Fibroblast of the aortic adventitia (primary cell): ENCODE measurements at places on chromosomes 7 and 10.
A peak's percentile ranks its signal among the peaks of the same experiment; 100 is the strongest.

DNA sequence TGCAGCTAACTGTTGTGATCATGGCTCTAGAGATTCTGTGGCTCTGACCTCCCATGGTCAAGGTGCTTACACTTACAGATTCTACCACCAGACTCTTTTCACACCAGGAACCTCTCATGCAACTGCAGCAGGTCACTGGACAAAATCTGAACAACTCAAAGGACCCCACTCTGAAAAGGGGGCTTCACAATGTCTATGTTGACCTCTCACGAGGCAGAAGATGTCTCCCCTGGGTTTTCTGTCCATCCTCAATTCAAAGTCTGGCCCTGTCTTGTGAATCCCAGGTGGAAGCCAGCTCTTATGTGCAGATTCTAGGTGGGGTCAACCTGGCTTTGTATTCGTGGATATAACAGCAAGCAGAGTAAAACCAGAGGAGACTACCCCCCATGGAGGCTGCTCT, 118.6 kb upstream of the ZNF479 start:
- no peak for DNase-seq

DNA sequence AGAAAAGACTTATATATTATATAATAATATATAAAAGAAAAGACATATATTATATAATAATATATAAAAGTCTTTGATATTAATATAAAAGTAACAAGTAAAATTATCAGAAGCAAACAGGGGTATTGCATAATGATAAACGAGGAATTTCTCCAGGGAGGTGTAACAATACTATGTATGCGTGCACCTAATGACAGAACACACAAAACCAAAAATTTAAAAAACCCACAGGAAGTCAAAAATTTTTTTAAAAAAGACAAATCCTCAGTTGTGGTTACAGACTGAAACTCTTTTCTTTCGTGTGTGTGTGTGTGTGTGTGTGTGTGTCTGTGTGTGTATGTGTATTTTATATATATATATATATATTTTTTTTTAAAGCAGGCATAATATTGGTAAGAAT, 279.2 kb upstream of the DPP6 start:
- no peak for DNase-seq

- DNase-seq: no peak
Measured at GRCh38 chr10:11440250-11441150, 170.9 kb downstream of the USP6NL start.

DNA sequence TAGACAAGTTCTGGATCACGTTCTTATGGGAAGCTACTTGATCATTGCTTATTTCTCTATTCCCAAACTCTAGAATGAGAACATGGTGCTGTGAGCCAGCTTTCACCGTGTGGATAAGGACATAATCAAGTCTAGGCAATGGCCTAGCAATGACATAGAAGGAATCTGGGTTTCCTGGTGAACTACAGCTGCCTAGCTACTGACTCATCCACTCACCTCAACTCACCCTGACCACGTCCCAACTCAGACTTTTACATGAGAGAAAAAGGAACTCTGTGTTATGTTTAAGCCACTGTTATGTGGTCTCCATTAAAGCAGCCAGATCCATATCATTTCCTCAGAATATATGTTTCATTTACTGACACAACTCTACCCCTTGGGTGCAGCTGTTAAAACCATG, 18.8 kb upstream of the MET start:
- peak; percentile 61 for DNase-seq

- DNase-seq: no peak
Measured at GRCh38 chr7:22672846-22673680, 53.9 kb upstream of the IL6 start.

DNA sequence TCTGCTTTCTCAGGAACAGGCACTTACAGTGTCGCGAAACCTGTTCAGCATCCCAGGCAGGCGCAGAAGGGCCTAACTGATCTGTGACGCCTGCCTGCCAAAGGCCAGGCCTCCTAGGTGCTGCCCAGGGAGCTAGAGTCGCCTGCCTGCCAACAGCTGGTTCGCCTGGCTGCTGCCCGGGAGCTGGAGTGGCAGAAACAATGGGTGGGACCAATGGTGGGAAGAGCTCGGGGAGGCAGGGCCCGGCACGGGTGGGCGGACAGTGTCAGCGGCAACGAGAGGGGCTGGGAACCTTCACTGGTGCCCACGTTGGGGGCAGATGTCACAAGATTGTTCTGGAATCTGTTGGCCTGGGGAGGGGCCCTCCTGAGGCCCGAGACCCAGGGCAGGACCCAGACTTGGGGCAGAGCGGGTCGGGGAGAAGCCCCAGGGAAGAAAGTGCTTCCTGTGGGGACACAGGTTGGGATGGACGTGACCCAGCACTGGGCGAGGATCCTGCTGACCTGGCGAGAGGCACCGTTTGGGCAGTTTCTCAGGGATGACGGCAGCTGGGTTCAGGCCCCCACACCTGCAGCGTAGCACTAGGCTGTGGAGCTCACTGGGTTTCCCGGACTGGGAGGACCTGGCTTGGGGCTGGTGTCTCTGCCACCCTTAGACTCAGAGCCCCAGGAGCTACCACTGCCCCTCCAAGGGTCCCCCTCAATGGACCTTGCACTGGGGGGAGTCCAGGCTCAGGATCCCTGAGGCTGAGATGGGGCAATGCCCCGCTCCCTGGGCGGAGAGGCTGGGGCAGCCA, 181.8 kb downstream of the ELFN1 start:
- no peak for DNase-seq

DNA sequence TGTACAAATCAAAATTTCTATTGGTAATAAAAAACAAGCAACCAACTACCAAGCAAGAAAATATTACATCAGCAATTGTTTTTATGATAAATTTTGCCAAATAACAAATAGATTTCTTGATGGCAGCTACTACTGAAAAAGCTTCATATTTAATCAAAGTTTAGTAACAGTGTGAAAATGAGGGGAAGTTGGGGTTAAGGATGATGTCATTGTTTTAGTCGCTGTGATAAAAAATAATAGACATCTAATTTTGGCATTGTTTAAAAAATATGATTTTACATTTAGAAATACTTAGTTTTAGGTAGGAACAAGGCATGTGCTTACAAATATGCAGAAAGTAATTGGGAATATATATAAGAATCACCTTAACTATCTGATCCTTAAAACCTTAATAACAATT, 145.9 kb downstream of the CNTNAP2 start:
- DNase-seq: no peak

DNA sequence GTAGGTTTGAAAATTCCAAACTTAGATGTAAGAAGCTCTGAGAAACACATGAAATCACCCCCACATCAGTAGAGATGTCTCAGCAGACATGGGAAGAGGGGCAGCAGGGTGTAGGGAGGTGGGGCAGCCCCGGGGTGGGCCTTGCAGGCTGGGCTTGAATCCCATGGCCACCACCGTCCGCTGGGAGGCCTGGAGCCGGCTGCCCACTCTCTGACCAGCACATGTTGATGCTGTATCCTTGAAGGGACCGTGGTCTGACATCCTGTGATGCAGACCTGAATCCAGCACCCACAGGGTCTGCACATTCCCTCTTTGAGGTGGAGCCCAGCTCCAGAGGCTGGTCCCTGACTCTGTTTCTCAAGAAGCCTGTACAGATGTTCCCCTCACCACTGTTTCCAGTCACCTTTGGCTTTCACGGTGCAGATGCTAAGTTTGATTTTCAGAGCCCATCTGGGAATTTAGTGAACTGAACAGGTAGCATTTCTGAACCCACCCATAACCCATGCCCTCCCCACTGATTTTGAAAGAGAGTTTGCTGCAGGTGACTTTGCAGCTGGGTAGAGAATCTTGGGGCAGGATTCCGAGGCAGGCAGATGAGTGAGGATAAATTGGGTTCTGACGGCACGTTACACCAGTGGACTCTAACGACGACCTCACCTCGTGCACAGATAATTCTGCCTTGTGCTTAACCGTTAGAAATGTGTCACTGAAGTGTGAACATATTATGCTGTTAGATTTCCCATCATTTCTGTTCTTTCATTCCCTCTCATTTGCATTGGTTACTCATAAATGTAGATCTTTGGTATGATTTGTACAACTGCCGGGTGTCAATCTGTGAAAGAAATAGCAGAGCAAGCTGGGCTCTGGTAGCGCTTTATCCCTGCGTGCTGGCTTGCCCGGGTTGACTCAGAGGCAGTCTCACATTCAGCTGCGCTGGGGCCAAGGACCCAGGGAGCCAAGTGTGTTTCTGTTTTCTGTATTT, 45.7 kb downstream of the IKZF1 start:
- DNase-seq: no peak
